Activated T-cell treated with anti-CD3 and anti-CD28 coated beads, Interleukin-2, amount 50 U/mL, for 24 hours (primary cell): ENCODE measurements at places on chromosomes 3 and 15.

- H3K4me1 ChIP-seq = peaks cover 2% of the 10 kb centered on the region
- H3K4me3 ChIP-seq = no peak within 1 kb of the TSS
- no peaks in the 10 kb centered on the region for H3K27me3 ChIP-seq
These were observed at the start of gene OR5H2 for GRCh38 chr3:98282205-98282604. Gene OR5H2 (plus strand): TSS chr3:98282505. CDS start chr3:98282903, 398 bp downstream.

DNA sequence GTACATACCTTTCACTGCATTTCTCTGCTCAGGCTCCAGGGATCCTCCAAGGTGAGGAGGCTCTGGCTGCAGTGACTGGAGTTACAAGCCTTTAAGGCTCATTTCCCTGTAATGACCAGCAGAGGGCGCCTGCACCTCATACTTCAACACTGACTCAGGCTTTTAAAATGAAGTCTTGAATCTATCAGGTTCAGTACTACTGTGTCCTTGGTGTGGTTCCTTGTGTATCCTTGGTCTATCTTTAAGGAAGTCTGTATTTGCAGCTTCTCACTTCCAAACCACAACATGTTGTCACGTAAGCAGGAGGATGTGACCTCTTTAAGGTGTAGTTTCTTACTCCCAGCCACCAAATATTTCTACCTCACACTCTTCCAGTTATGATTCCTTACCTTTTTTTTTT lies 122.5 kb upstream of the ZBED2 start:
- peaks cover 69% of the 10 kb centered on the region for H3K36me3 ChIP-seq
- peak; percentile 65 for DNase-seq
- no peaks in the 10 kb centered on the region for H3K27me3 ChIP-seq
- no peak overlapping the region for H3K4me3 ChIP-seq
- peaks cover 8% of the 10 kb centered on the region for H3K4me1 ChIP-seq

DNA sequence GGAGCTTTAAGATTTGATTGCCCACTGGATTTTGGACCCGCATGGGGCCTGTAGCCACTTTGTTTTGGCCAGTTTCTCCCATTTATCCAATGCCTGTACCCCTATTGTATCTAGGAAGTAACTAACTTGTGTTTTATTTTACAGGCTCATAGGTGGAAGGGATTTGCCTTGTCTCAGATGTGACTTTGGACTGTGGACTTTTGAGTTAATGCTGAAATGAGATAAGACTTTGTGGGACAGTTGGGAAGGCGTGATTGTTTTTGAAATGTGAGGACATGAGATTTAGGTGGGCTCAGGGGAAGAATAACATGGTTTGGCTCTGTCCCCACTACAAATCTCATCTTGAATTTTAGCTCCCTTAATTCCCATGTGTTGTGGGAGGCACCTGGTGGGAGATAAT lies 30.7 kb upstream of the NECTIN3 start:
- H3K4me1 ChIP-seq = no peaks in the 10 kb centered on the region
- DNase-seq = no peak
- H3K27ac ChIP-seq = no peak overlapping the region
- no peaks in the 10 kb centered on the region for H3K27me3 ChIP-seq
- no peaks in the 10 kb centered on the region for H3K36me3 ChIP-seq

DNA sequence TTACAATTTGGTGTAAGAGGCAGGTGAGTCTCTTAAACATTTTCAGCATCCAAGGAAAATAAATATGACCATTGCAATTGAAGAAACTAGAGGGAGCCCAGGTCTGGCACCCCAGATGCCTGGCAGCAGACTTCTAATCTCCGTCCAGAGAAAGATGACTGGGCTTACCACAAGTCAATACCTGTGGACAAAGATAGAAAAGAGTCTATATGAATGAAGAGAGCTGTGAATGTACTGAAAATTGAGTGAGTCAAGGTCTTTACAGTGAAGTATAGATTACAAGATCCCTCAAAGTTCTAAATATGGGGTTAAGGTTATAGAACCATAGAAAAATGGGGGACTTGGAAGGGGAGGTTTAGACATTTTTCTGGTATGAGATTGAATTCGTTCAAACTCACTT lies 827.4 kb upstream of the NR2F2 start:
- peaks cover 23% of the 10 kb centered on the region for H3K4me1 ChIP-seq
- DNase-seq = no peak
- H3K27ac ChIP-seq = no peak overlapping the region
- no peaks in the 10 kb centered on the region for H3K36me3 ChIP-seq

DNA sequence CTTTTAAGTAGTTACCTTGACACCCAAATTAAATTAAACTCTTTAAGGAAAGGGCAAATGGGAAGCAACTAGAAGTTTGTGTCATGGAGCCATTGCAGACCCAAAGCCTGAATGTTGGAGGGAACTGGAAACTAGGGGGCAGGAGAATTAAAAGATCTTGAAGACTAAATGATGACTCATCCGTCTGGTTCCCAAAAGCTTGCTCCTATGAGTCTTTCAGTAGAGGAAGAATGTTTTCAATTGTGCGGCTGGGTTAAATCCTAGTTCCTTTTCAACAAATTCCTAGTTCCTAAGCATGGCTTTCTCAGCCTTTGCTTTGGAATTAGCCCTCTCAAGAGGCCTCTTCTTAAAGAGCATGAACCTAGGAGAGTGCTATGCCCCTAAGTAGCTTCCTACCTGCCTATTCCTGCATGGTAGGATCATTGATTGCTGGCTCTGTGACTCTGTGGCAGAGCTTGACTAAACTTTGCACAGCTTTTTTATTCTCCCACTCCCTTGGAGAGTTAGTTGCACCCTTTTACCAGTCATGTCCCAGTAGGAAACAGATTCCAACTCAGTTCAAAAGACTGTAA lies 17.7 kb downstream of the CLEC3B start:
- DNase-seq = no peak
- H3K36me3 ChIP-seq = no peaks in the 10 kb centered on the region
- H3K27me3 ChIP-seq = peaks cover 12% of the 10 kb centered on the region
- H3K27ac ChIP-seq = no peak overlapping the region

GRCh38 chr3:172803489-172803888 lies 53.0 kb downstream of the ECT2 start:
- peak overlapping the region; percentile 81 for H3K27ac ChIP-seq
- H3K36me3 ChIP-seq = peaks cover 29% of the 10 kb centered on the region
- DNase-seq = no peak
- peaks cover 7% of the 10 kb centered on the region for H3K4me1 ChIP-seq

DNA sequence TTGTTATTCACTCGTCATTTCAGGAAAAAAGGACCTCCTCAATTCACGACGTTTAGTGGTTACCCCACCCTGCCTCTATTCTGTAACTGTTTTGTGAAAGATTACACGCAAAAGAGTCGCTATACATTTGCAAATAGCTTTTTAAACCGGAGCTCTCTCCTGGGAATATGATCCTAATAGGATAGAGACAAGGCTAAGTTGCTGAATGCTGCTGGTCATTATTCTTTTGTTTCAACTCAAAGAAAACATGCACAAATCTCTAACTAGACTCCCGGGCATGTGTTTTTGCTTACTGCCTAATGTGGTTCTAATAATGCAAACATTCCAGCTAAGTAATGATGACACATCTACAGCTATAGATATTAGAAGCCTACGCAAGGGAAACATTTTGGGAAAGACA lies 214.6 kb upstream of the MDFIC2 start:
- DNase-seq = no peak
- H3K27ac ChIP-seq = no peak overlapping the region
- H3K4me3 ChIP-seq = no peak overlapping the region
- H3K36me3 ChIP-seq = no peaks in the 10 kb centered on the region
- H3K4me1 ChIP-seq = no peaks in the 10 kb centered on the region

DNA sequence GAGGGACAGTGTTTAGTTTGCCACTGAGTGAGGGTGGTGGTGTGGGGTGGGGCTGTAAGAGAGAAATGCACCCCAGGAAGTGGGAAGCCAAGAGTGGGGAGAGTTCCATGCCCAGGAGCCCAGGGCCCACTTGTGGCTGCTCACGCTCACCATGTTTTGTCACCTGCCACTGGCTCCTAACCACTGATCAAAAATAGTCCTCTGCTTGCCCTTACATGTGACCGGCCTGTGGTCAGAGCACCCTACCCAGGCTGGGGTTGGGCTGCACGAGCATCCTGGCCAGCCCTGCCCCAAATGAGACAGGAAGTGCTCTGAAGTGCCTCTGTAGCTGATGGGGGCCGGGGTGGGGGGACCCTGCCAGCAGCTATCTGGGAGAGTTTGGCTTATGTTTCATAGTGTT lies 216.3 kb downstream of the RPLP1 start:
- no peaks in the 10 kb centered on the region for H3K36me3 ChIP-seq
- no peak for DNase-seq
- H3K27ac ChIP-seq = peak overlapping the region; percentile 71
- peaks cover 50% of the 10 kb centered on the region for H3K4me1 ChIP-seq
- no peak overlapping the region for H3K4me3 ChIP-seq
- H3K27me3 ChIP-seq = no peaks in the 10 kb centered on the region

GRCh38 chr3:194380326-194380725 lies 10.8 kb upstream of the LRRC15 start:
- no peaks in the 10 kb centered on the region for H3K36me3 ChIP-seq
- peaks cover 16% of the 10 kb centered on the region for H3K27me3 ChIP-seq
- H3K4me3 ChIP-seq = no peak overlapping the region
- H3K4me1 ChIP-seq = no peaks in the 10 kb centered on the region
- no peak overlapping the region for H3K27ac ChIP-seq
- DNase-seq = peak; percentile 14

- no peaks in the 10 kb centered on the region for H3K27me3 ChIP-seq
- H3K4me3 ChIP-seq = no peak overlapping the region
- peaks cover 60% of the 10 kb centered on the region for H3K36me3 ChIP-seq
- DNase-seq = no peak
- peaks cover 34% of the 10 kb centered on the region for H3K4me1 ChIP-seq
These were observed 32.7 kb downstream of the CD200 start for GRCh38 chr3:112365636-112366035.

- H3K4me3 ChIP-seq = no peak overlapping the region
- no peaks in the 10 kb centered on the region for H3K36me3 ChIP-seq
- no peak overlapping the region for H3K27ac ChIP-seq
- no peaks in the 10 kb centered on the region for H3K27me3 ChIP-seq
- no peaks in the 10 kb centered on the region for H3K4me1 ChIP-seq
These were observed 1101.4 kb downstream of the ROBO1 start for GRCh38 chr3:78666470-78666800.

DNA sequence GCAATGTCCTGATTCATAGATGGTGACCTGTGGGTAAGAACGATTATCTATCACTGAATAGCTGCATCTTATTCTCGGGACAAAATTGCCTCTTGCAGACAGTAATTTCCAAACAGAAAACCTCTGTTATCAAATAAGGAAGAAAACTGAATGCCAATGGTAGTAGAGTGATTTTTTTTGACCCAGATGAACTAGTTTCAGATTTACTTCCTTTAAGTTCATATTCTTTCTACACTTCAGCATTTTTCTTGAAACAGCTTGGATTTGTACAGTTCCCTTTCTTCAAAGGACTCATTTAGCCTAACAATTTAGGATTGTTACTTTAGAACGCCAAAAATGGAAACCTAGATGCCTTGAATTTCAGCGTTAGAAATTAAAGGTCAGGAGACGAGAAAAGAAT lies 14.6 kb downstream of the ETV5 start:
- H3K27ac ChIP-seq = no peak overlapping the region
- H3K4me1 ChIP-seq = peaks cover 5% of the 10 kb centered on the region
- peaks cover 88% of the 10 kb centered on the region for H3K27me3 ChIP-seq
- no peak for DNase-seq
- no peak overlapping the region for H3K4me3 ChIP-seq

DNA sequence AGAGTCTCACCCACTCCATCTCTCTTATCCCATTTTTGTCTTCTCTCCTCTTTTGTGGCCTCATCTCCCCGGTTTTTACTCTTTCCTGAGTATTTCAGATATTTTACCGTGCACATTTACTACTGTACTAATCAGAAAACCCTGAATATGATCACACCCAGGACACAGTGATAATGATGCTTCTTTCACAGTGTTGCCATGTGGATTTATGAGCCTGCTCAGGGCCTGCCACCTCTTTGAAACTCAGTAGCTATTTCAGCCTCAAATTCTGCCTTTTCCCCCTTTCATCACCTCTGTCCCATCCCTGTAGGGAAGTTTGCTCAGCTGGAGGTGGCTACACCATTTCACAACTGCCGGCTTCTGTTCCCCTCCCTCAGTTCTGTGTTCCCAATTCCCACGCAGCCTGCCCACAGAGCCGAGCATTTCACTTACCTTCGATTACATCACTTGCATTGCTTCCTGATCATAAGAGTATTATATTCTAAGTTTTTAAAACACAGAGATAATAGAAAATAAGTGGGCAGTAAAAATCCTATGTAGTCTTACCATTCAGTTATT lies 33.2 kb downstream of the ARNT2 start:
- no peaks in the 10 kb centered on the region for H3K36me3 ChIP-seq
- H3K4me3 ChIP-seq = no peak overlapping the region
- H3K27me3 ChIP-seq = peaks cover 8% of the 10 kb centered on the region
- DNase-seq = no peak
- H3K4me1 ChIP-seq = peaks cover 5% of the 10 kb centered on the region

- DNase-seq = peak; percentile 33
- peaks cover 83% of the 10 kb centered on the region for H3K27me3 ChIP-seq
- H3K27ac ChIP-seq = no peak overlapping the region
- no peaks in the 10 kb centered on the region for H3K36me3 ChIP-seq
- H3K4me3 ChIP-seq = no peak overlapping the region
These were observed 1.4 kb upstream of the GHSR start for GRCh38 chr3:172449466-172450149.

- no peaks in the 10 kb centered on the region for H3K36me3 ChIP-seq
- no peak overlapping the region for H3K4me3 ChIP-seq
- no peak overlapping the region for H3K27ac ChIP-seq
- peaks cover 23% of the 10 kb centered on the region for H3K27me3 ChIP-seq
- no peak for DNase-seq
These were observed 762 bp upstream of the IQSEC1 start for GRCh38 chr3:13074006-13074375.

DNA sequence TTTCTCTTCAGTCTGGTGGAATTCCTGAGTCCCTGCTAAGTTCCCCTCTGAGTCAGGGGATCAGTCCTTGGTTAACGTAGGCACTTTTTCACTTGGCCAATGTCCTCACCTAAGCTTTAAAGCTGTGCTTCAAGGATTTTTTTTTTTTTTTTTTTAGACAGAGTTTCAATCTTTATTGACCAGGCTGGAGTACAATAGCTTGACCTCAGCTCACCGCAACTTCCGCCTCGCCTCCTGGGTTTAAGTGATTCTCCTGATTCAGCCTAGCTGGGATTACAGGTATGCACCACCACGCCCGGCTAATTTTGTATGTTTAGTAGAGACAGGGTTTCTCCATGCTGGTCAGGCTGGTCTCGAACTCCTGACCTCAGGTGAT lies 220.3 kb downstream of the STT3B start:
- DNase-seq = no peak
- no peaks in the 10 kb centered on the region for H3K27me3 ChIP-seq
- no peak overlapping the region for H3K4me3 ChIP-seq
- no peak overlapping the region for H3K27ac ChIP-seq
- no peaks in the 10 kb centered on the region for H3K36me3 ChIP-seq
- peaks cover 38% of the 10 kb centered on the region for H3K4me1 ChIP-seq

- H3K4me3 ChIP-seq = no peak overlapping the region
- DNase-seq = no peak
- H3K4me1 ChIP-seq = peaks cover 97% of the 10 kb centered on the region
- H3K27me3 ChIP-seq = no peaks in the 10 kb centered on the region
These were observed 18.1 kb upstream of the ZBED2 start for GRCh38 chr3:111613294-111613693.
